ENCODE measurements at places on chromosomes 5 and 9. TPM values are rescaled to one million over a fixed set of nuclear protein-coding genes. Genes with fewer than 3 reads are reported as not detected.

DNA sequence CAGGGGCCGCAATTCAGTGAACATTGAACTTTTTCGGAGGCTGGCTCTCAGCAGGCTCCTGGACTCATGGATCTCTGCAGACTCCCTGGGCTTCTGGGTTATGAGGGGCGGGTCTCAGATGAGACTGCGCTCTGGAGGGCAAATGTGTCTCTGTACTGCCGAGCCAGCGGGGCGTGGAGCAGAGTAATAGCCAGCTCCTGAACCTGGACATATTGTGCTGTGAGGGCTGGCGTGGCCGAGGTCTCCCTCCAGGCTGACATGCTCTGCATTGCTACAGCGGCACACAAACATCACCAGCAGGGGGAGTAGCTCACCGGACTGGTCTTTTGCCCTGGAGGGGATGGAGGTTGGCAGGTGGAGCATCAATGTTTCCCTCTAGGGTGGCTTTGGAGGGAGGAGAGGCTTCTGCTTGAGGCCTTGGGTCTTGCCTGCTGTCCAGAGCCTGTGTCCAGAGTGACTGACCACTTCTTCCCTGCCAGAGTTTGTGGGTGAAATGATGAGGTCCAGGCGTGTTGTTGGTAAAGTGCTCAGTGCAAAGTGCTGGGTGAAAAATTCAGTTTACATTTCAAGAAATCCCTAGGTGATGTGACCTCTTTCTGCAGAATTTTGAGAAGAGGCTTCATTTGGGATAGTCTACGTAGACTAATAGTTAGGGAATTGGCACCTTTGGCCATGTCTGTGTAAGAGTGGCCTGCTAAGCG lies 10.9 kb upstream of the GADD45G start:
- ATAC-seq, result no peak
- H3K27me3 ChIP-seq, result no peaks in the 10 kb centered on the region
- no peaks in the 10 kb centered on the region for H3K4me1 ChIP-seq
- H3K4me3 ChIP-seq, result no peak overlapping the region

DNA sequence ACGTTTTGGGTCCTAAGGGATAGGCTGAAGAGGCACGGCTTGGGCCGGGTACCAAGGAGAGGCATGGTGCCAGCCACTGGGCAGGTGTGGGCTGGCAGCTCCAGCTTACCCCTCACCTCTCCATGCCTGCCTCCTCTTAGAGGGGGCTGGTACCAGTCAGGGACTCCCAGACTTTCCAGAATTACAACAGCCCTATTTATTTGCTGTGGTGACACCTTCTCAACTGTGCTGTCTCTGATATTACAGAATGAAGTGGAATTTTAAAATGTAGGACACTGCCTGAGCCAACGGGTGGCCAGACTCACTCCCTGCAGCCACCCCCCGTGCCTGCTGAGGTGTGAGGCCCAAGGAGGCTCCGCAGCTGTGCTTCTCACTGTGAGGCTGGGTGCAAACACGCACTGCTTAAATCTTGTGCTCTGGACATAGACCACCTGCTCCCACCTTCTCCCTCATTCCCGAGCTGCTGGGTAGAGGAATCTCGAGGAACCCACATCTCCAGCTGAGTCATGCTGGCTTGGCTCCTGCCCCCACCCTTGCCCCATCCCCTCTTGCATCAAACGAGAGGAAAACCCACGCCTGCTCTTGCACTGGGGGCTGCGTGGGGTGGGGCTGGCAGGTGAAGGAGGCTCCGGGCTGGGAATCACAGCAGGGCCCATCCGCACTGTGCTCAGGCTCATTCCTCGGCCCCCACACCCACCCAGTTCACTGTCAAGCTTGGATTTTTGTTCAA lies 47.9 kb downstream of the PRRT1B start:
- H3K4me3 ChIP-seq, result no peak overlapping the region
- no peak overlapping the region for H3K27ac ChIP-seq
- no peak for ATAC-seq
- H3K36me3 ChIP-seq, result peaks cover 93% of the 10 kb centered on the region

GRCh38 chr5:155368490-155368889 lies 354.9 kb downstream of the KIF4B start:
- H3K4me3 ChIP-seq, result no peak overlapping the region
- no peaks in the 10 kb centered on the region for H3K27me3 ChIP-seq
- no peaks in the 10 kb centered on the region for H3K4me1 ChIP-seq
- no peaks in the 10 kb centered on the region for H3K36me3 ChIP-seq
- ATAC-seq, result no peak

DNA sequence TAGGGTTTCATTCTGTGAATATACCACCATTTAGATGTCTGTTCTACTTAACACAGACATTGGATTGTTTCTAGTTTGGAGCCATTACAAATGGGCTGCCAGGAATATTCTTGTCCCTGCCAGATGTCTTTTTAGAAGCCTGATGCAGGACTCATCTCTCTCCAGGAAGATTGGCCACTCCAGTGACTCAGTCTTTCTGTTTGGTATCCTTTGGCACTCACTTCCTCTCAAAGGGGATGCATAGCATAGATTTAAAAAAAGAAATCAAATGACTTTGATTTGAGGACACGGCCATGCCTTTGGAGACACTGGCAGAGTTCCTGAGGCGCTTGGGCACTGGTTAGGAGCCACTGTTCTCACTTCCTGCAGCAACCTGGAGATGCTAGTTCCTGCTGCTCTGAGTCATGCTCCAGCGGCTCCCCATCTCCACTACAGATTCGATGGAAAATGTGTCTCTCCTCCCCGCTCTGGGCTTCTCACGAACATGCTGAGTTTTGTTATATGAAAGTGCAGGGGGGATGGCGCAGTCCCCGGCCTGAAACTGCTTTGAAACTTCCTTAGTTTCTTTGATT lies 3.5 kb upstream of the ZNF366 start:
- H3K4me1 ChIP-seq, result peaks cover 16% of the 10 kb centered on the region
- ATAC-seq, result peak; percentile 35
- H3K4me3 ChIP-seq, result no peak overlapping the region
- H3K27me3 ChIP-seq, result no peaks in the 10 kb centered on the region

DNA sequence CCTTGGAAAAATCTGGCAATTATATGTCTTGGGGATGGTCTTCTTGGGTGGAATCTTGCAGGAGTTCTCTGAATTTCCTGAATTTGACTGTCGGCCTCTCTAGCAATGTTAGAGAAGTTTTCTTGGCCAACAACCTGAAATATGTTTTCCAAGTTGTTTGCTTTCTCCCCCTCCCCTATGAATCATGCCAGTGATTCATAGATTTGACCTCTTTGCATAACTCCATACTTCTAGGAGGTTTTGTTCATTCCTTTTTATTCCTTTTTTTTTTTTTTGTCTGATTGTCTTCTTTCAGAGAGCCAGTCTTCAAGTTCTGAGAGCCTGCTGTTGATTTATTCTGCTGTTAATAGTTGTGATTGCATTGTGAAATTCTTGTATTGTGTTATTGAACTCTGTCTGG lies 56.7 kb upstream of the SLC44A1 start:
- ATAC-seq, result no peak
- no peak overlapping the region for H3K4me3 ChIP-seq
- H3K4me1 ChIP-seq, result no peaks in the 10 kb centered on the region
- H3K27me3 ChIP-seq, result no peaks in the 10 kb centered on the region
- H3K36me3 ChIP-seq, result no peaks in the 10 kb centered on the region

GRCh38 chr5:67176936-67177335 lies 19.7 kb downstream of the CD180 start:
- no peaks in the 10 kb centered on the region for H3K4me1 ChIP-seq
- ATAC-seq, result no peak
- no peak overlapping the region for H3K27ac ChIP-seq
- H3K27me3 ChIP-seq, result no peaks in the 10 kb centered on the region
- no peak overlapping the region for H3K4me3 ChIP-seq
- no peaks in the 10 kb centered on the region for H3K36me3 ChIP-seq

- H3K36me3 ChIP-seq, result no peaks in the 10 kb centered on the region
- no peak overlapping the region for H3K4me3 ChIP-seq
- no peak overlapping the region for H3K27ac ChIP-seq
- H3K4me1 ChIP-seq, result no peaks in the 10 kb centered on the region
Measured at GRCh38 chr9:93020771-93021670, 37.5 kb upstream of the SUSD3 start.

DNA sequence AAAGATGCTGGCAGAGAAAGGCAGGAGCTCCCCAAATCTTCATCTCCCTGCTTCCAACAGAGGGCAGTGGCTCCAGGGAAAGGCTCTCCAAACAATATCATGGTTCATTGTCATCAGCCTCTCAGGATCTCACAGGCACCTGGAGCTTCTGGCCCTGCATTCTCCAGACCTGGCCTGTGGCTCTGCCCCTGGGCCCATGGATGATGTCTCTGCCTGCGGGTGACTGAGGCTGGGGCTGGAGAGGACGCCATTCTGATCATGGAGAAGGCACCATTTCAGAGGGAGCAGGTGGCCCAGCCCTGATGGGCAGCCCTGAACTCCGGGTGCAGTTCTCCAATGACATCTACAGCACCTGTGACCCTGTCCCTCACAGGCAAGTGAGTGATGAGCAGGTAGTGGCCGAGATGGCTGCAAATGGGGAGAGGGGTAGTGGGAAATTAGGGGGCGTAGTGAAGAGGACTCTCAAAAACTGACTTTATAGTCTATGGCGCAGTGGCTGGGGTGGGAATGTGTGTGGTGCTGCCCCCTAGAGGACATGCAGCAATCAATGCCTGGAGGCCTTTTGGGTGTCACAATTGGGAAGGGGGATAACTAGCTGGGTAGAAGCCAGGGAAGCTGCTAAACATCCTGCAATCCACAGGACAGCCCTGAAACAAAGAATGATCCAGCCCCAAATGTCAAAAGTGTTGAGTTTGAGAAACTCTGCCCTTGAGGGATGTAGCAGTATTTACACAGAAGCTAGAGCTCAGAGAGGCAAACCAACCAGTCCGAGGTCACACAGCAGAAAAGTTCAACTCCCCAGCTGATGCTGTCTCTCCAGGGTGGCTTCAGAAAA lies 3.2 kb downstream of the SH3PXD2B start:
- H3K27ac ChIP-seq, result peak overlapping the region; percentile 76
- H3K36me3 ChIP-seq, result no peaks in the 10 kb centered on the region
- peaks cover 27% of the 10 kb centered on the region for H3K4me1 ChIP-seq
- no peak for ATAC-seq
- no peaks in the 10 kb centered on the region for H3K27me3 ChIP-seq

DNA sequence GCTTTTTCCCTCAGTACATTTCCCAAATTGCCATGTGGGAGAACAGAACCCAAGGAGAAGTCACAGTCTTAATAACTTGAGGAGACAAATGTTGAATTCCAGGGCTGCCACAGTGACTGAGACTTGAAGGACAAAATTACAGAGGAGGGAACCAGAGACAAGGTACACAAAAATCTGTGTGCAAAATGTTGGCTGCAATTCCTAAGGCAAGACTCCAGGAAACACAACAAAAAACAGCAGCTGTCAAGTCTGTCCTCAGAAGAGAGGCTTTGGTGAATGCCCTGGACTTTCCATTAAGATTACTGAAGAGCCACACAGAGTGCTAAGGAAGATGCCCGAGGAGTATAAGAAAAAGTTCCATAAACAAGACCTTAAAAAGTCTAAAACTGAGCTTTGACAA lies 21.1 kb downstream of the AP3B1 start:
- H3K27me3 ChIP-seq, result no peaks in the 10 kb centered on the region
- no peak overlapping the region for H3K27ac ChIP-seq
- H3K4me3 ChIP-seq, result no peak overlapping the region
- no peaks in the 10 kb centered on the region for H3K36me3 ChIP-seq

GRCh38 chr5:1930880-1931603 lies 48.3 kb upstream of the IRX4 start:
- peak; percentile 67 for ATAC-seq
- peak overlapping the region; percentile 33 for H3K4me3 ChIP-seq
- peaks cover 15% of the 10 kb centered on the region for H3K36me3 ChIP-seq
- H3K27ac ChIP-seq, result no peak overlapping the region

DNA sequence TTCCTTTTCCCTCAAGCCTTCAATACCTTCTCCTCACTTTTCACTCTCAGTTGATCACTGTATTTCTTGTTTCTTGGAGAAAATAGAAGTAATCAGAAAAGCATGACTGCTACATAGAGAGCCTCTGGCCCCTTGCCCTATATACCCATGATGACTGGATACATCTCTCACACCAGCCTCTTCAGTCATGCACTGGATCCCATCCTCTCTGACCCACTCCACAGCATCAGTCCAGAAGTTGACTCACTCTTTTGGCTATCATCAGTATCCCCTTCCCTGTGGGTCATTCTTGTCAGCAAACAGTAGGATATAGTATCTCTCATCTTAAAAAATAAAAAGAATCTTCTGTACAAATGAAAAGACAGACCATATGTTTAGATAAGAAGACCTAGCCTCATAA lies 32.9 kb downstream of the PTCD2 start:
- peaks cover 8% of the 10 kb centered on the region for H3K36me3 ChIP-seq
- no peak overlapping the region for H3K27ac ChIP-seq
- H3K4me3 ChIP-seq, result no peak overlapping the region
- H3K27me3 ChIP-seq, result no peaks in the 10 kb centered on the region
- no peak for ATAC-seq

DNA sequence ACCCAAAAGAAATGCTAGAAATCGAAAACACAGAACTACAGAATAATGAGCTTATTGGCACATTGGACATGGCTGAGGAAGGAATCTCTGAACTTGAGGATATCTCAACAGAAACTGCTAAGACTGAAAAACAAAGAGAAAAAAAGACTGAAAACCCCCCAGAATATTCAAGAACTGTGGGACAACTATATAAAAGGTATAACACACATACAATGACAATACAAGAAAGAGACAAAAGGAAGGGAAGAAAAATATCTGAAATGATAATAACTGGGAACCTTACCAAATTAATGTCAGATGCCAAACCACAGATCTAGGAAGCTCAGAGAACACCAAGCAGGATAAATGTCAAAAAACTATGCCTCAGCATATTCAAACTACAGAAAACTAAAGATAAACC lies 68.6 kb upstream of the TNPO1 start:
- no peak overlapping the region for H3K27ac ChIP-seq
- H3K4me1 ChIP-seq, result no peaks in the 10 kb centered on the region
- H3K36me3 ChIP-seq, result no peaks in the 10 kb centered on the region
- no peak overlapping the region for H3K4me3 ChIP-seq
- no peaks in the 10 kb centered on the region for H3K27me3 ChIP-seq

GRCh38 chr9:7315116-7315515 lies 484.5 kb downstream of the DMAC1 start:
- no peaks in the 10 kb centered on the region for H3K4me1 ChIP-seq
- no peaks in the 10 kb centered on the region for H3K27me3 ChIP-seq
- no peak overlapping the region for H3K4me3 ChIP-seq
- ATAC-seq, result no peak
- H3K36me3 ChIP-seq, result no peaks in the 10 kb centered on the region
- no peak overlapping the region for H3K27ac ChIP-seq

GRCh38 chr5:142500227-142500905 lies 175.5 kb upstream of the SPRY4 start:
- ATAC-seq, result no peak
- no peak overlapping the region for H3K4me3 ChIP-seq
- no peaks in the 10 kb centered on the region for H3K36me3 ChIP-seq

GRCh38 chr9:86322973-86323644 lies 31.1 kb downstream of the TUT7 start:
- peaks cover 12% of the 10 kb centered on the region for H3K36me3 ChIP-seq
- ATAC-seq, result no peak
- H3K4me3 ChIP-seq, result no peak overlapping the region
- no peaks in the 10 kb centered on the region for H3K4me1 ChIP-seq

GRCh38 chr5:8598356-8598755 lies 729.4 kb downstream of the MTRR start:
- no peak overlapping the region for H3K4me3 ChIP-seq
- H3K36me3 ChIP-seq, result no peaks in the 10 kb centered on the region
- H3K27ac ChIP-seq, result no peak overlapping the region

- H3K4me3 ChIP-seq, result no peak overlapping the region
- ATAC-seq, result no peak
- H3K27ac ChIP-seq, result no peak overlapping the region
- no peaks in the 10 kb centered on the region for H3K27me3 ChIP-seq
- no peaks in the 10 kb centered on the region for H3K4me1 ChIP-seq
- H3K36me3 ChIP-seq, result no peaks in the 10 kb centered on the region
Measured at GRCh38 chr5:136203303-136203922, 10.5 kb upstream of the SMIM32 start.

Gene CARTPT
- total RNA-seq, result 1.1 TPM

Gene CDC20B
- not detected for total RNA-seq

Gene TAF11L10
- total RNA-seq, result not detected

Gene ALDH1A1
- total RNA-seq, result 70.4 TPM

Gene PGM5
- total RNA-seq, result 719 TPM

Data from gastroesophageal sphincter (tissue), 4 donors.